Activated T-helper 1 cell treated with anti-CD3 and anti-CD28 coated beads, Interleukin-12 subunit alpha, Interleukin-12 subunit beta, Interleukin-2, Interleukin-4 antibody, amounts not matched to agents 30 ng/mL and 10 ng/mL and 1 ng/mL, durations not matched to agents 14 hours and 24 hours and 36 hours (primary cell): ENCODE measurements at places on chromosomes 6 and 20.
A peak's percentile ranks its signal among the peaks of the same experiment; 100 is the strongest.

GRCh38 chr6:159616456-159616855 lies 76.6 kb downstream of the SOD2 start:
- no peak overlapping the region for H3K27ac ChIP-seq
- H3K36me3 ChIP-seq: no peaks in the 10 kb centered on the region
- H3K27me3 ChIP-seq: peaks cover 4% of the 10 kb centered on the region
- H3K4me3 ChIP-seq: no peak overlapping the region
- H3K4me1 ChIP-seq: no peaks in the 10 kb centered on the region

DNA sequence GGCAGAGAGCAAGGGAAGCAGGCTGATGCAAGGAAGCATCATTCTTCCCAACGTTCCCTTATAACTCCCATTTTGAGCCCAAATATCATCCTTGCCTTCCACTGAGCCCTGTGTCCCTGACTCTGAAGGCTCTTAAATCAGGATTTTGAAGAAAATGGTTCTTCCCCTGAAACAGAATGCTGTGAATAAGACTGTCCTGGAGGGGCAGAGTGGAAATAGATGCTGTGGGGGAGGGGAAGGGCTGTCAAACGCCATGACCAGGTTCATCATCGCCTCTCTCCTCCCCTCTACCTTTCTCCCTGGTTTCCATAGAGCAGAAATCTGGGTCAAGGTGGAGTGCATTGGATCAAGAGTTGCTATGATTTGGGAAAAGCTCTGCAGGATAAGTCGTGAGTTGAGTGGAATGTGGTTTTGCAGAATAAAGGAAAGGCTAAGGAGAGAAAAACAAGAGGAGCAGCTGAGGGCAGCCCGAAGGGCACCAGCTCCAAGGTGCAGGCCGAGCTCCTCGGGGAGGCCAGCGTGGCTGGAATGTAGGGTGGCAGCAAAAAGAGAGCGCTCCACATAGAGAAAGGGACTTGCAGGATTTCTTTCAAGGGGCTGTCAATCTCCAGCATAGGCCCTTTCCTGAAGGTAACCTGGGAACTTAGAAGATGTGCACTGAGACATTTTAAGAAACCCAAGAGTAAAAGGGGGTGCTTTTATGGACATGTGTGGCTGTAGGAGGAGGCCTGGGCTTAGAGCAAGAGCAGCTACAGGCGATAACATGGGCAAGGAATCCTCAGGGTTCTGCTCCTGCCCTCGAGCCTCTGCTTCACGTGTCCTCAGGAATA lies 120.8 kb upstream of the CDYL start:
- H3K4me1 ChIP-seq: no peaks in the 10 kb centered on the region
- no peak overlapping the region for H3K27ac ChIP-seq
- no peaks in the 10 kb centered on the region for H3K36me3 ChIP-seq

GRCh38 chr20:33539129-33539528 lies 49.2 kb downstream of the CBFA2T2 start:
- H3K4me3 ChIP-seq: no peak overlapping the region
- no peaks in the 10 kb centered on the region for H3K27me3 ChIP-seq
- no peaks in the 10 kb centered on the region for H3K36me3 ChIP-seq
- H3K27ac ChIP-seq: no peak overlapping the region
- no peaks in the 10 kb centered on the region for H3K4me1 ChIP-seq

DNA sequence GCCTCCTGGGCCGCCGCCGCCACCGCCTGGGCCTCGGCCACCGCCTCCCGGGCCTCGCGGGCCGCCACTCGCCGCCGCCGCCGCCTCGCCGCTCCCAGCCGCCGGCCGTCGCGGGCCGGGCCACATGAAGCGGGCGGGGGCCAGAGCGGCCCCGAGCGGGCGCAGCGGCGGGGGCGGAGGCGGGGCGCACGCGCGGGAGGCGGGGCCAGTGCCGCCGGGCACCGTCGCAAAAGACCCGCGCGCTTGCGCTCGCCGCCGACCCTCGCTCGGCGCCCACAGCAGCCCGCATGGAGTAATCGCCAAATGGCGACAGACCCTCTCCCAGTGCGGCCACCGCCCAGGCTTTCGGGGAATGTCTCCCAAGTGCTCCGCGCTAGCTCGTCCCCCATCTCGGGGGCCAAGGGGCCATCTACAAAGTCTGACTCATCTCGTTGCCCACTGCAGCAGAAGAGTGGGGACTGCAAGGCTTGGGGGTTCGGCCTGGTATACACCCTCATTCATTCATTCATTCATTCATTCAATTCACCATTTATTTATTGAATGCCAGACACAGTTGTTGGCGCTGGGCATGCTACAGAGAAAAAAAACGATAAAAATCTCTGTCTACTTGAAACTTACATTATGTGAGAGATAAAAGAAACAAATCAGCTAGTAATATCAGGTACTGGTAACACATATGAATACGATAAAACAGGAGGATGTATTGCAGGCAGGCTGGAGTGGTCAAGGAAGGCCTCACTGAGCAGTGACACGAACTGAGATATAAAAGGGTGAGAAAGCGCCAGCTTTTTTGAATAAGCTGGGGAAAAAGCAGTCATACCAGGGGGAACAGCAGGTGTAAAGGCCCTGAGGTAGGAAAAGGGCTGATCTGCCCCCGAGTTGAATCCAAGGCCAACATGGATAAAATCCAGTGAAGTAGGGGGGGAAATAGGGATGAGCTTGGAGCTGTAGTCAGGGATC lies at the start of gene B4GALT5:
TSS of gene B4GALT5 (minus strand) at position 126 of the 960 bp plus-strand sequence. CDS start 188 bp downstream, outside the sequence.
- peak within 1 kb of the TSS; percentile 92 for H3K4me3 ChIP-seq
- DNase-seq: peak; percentile 60
- H3K27me3 ChIP-seq: peaks cover 5% of the 10 kb centered on the region
- H3K4me1 ChIP-seq: peaks cover 49% of the 10 kb centered on the region
- H3K27ac ChIP-seq: peak within 1 kb of the TSS; percentile 94

DNA sequence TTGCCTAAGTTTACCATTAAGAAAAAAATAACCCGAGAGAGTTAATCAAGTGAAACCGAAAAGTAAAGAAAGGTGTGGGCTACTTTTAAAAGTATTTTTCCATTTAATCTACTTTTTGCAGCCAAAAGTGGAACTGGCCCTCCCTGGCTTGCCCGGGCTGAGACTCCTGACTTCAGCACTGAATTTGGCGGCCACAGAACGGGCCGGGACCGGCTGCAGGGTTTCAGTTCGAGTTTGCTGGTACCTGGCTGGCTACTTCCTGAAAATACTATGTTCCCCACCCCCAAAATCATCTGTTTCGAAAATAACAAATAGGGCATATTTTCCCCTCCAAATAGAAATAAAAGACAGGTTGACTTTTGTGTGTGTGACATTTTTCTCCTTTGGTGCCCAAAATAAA lies 173.4 kb upstream of the EXOC2 start:
- H3K4me1 ChIP-seq: no peaks in the 10 kb centered on the region
- DNase-seq: no peak
- no peak overlapping the region for H3K4me3 ChIP-seq
- H3K36me3 ChIP-seq: no peaks in the 10 kb centered on the region

GRCh38 chr6:52391599-52391998 lies 28.5 kb upstream of the EFHC1 start:
- no peak for DNase-seq
- H3K27ac ChIP-seq: no peak overlapping the region
- H3K4me1 ChIP-seq: peaks cover 70% of the 10 kb centered on the region
- no peak overlapping the region for H3K4me3 ChIP-seq
- peaks cover 6% of the 10 kb centered on the region for H3K27me3 ChIP-seq

- peak overlapping the region; percentile 45 for H3K4me3 ChIP-seq
- no peak for DNase-seq
- H3K27ac ChIP-seq: peak overlapping the region; percentile 71
- H3K27me3 ChIP-seq: peaks cover 88% of the 10 kb centered on the region
Observed at GRCh38 chr6:137493218-137494038, 766 bp downstream of the OLIG3 start.

- peaks cover 21% of the 10 kb centered on the region for H3K4me1 ChIP-seq
- no peaks in the 10 kb centered on the region for H3K36me3 ChIP-seq
- no peak overlapping the region for H3K4me3 ChIP-seq
Observed at GRCh38 chr6:12241493-12242175, 48.5 kb upstream of the EDN1 start.

DNA sequence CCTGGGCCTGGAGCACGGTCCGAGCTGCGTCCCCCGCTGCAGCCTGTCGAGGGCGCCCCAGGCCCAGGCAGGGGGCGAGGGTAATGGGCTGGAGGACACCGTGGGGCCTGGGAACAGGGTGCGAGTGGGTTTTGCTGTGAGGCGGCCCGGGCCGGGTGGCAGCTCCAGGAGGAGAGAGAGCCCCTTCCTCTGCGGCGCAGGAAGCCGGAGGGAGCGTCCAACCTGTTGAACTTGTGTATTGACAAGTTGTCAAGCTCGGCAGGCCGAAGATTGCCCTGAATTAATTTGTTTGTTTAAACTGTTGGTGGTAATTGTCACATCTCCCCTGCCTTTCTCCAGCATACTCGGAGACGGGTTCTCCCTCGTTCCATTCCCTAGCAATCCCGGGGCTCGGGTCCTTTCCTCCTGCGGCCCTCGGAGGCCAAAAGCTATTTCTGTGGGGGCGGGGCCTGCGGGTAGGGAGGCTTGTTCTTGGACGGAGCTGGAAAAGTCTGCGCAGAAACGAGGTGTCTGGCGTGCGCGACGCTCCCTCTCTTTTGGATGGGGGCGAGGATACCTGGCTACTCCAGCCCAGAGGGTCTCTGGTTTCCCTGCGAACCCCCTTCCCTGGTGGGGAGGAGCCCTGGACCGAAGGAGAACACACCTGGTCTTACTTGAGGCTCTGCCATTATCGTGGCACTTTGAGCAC lies 9.9 kb downstream of the NR2E1 start:
- no peak overlapping the region for H3K27ac ChIP-seq
- H3K4me3 ChIP-seq: no peak overlapping the region
- DNase-seq: no peak
- peaks cover 5% of the 10 kb centered on the region for H3K4me1 ChIP-seq

DNA sequence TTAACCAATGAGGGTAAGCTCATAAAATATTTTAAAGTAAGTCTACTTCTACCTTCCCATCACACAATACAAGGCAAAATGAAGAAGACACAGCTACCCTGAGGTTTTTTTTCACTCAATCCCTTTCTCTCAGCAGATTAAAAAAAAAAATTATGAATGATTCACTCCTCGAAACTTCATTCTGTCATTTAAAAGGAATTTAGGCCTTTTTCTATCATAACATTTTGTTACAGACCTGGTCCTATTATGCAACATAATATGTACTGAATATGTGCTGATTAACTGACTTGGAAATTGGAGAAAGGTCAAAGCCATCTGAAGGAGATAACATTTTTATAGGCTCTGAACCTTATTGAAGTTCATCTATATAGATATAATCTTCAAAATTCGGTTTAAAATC lies 45.5 kb downstream of the PRL start:
- DNase-seq: no peak
- H3K27ac ChIP-seq: no peak overlapping the region
- no peaks in the 10 kb centered on the region for H3K36me3 ChIP-seq
- H3K27me3 ChIP-seq: no peaks in the 10 kb centered on the region
- H3K4me3 ChIP-seq: no peak overlapping the region
